ENCODE measurements at places on chromosomes 12 and 14. TPM values are rescaled to one million over a fixed set of nuclear protein-coding genes. Genes with fewer than 3 reads are reported as not detected.

DNA sequence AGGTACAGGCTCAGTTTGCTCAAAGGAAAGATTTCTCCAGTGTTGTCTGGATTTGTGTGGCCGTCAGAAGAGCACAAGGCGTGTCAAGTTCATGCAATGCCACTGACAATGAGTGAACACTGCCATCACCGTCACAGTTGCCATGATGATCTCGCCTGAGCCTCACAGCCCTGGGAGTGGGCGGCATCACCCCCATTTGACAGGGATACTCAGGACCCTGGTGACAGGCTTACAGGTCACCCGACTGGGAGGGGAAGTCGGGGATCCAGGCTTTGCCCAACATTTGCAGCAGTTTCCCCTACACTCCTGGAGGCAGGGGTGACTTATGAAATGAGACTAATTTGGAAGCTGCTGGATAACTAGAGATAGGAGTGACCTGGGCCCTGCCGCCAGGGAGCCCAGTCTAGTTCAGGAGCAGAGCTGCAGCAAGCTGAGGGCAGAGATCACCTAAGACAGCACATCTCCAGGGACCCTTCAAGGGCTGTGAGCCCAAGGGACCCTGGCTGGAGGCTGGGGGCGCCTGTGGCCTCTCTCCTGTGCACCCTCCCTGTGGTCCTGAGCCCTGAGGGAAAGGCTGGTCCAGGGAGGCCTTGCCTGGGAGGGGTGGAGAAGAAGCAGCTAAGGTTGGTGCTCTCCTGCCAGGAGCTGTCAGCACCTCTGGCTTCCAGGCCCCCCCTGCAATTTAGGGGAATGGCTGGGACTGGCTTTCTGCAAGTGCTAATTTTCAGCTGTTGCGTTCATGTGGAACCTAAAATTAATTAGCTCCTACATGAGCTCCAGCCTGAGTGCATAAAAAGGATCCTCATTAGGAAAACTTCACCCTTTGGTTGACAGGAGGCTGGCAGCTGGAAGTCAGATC is 32.4 kb upstream of the BEGAIN start:
- no peak for DNase-seq

- DNase-seq, result no peak
These were observed 173.9 kb downstream of the GXYLT1 start for GRCh38 chr12:41970744-41971143.

The CLECL1 gene
- 13.8 TPM for total RNA-seq

- no peak for DNase-seq
These were observed 231.9 kb downstream of the C12orf75 start for GRCh38 chr12:105562199-105562971.

GRCh38 chr14:59310633-59311032 is 122.2 kb downstream of the DAAM1 start:
- no peak for DNase-seq
